ENCODE measurements at places on chromosomes 4 and X.
A peak's percentile ranks its signal among the peaks of the same experiment; 100 is the strongest.

- no peak for DNase-seq
These were observed 81.9 kb downstream of the FAM114A1 start for GRCh38 chr4:38949411-38950051.

GRCh38 chr4:20430259-20430941 is 178.7 kb downstream of the SLIT2 start:
- no peak for DNase-seq

GRCh38 chr4:16516796-16517439 is 290.6 kb upstream of the TAPT1 start:
- no peak for DNase-seq

- DNase-seq: no peak
These were observed 749.5 kb upstream of the PCDH7 start for GRCh38 chr4:29970626-29971025.

- peak; percentile 73 for DNase-seq
These were observed 20.0 kb upstream of the CAMK2D start for GRCh38 chr4:113781439-113782040.

GRCh38 chr4:65825116-65825753 is 154.9 kb upstream of the EPHA5 start:
- DNase-seq: no peak

- no peak for DNase-seq
These were observed 6.1 kb downstream of the LPAR4 start for GRCh38 chrX:78753571-78753970.

DNA sequence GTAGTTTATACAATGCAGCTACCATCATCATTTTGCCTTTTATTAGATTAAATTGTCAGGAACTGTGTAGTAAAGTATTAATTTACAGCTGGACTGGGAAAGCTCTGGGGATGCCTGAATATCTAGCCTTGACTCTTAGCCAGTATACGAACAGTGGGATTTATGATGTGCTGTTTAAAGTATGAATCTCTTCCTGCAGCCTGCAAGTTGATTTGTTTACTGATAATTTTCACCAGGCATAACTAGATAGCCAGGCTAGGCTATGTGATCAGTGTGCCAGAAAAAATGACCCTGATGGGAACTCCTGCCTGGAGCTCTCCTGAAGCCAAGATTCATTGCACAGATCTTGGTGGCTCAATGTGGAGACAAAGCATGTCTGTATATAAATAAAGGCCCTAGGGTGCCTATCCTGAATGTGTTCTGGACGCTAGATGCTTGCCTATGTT is 119.2 kb downstream of the SCLT1 start:
- no peak for DNase-seq

DNA sequence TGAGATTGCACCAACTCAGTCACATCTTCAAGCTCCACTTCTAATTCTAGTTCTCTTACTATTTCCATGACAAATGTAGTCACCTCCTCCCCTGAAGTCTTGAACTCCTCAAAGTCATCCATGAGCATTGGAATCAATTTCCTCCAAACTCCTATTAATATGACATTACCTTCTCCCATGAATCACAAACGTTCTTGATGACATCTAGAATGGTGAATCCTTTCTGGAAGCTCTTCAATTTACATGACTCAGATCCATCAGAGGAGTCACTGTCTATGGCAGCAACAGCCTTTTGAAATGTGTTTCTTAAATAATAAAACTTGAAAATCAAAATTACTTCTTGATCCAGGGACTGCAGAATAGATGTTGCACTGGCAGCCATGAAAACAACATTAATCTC is 34.5 kb downstream of the GALNTL6 start:
- DNase-seq: no peak

DNA sequence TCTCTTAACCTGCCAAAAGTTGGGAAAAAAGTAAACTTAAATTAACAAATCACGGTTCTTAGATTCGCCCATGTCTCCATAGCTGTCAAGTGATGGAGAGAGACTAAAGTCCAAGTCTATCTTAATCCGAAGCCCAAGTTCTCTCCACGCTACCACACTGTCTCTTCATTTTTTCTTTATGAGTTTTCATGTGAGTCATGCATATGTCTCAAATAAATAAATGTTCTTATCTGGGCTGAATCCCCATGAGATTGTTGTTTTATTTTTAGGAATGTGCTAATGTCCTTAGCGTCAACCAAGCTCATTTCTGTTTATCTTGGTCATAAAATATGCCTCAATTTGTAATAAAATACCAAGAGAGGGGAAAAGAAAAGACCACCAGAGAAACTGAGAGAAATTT is 169.3 kb downstream of the RCHY1 start:
- DNase-seq: no peak

- no peak for DNase-seq
These were observed at the start of gene EVC2 for GRCh38 chr4:5708449-5709206. Gene EVC2, minus strand, starts transcription at chr4:5708559. Its CDS starts 46 bp downstream, at chr4:5708513.

- no peak for DNase-seq
These were observed 2.6 kb downstream of the COX18 start for GRCh38 chr4:73066928-73067327.

DNA sequence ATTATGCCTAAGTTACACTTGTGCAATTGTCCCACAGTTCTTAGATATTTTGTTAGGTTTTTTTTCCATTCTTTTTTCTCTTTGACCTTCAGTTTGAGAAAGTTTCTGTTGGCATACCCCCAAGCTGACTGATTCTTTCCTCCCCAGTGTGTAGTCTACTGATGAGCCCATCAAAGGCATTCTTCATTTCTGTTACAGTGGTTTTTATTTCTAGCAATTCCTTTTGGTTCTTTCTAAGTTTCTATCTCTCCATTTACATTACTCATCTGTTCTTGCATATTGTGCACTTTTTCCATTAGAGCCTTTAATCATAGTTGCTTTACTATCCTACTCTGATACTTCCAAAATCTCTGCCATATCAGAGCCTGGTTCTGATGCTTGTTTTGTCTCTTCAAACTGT is 31.9 kb downstream of the CASP6 start:
- no peak for DNase-seq

DNA sequence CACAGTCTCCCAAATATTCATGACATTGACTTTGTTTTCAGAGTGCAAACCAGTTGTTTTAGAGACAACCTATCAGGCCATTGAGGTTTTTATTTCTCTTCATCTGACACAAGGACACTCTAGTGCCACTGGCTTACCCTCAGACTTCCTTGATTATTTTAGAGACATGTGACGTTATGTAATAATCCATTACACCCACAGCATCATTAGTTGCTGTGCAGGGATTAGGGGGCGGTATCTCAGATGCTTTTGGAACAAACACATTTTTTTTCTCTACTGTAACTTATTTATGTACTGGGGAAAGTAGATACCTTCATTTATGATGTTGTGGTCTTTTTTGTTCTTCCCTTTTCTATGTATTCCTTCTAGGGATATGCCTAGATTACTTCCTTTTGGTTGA is 2293.1 kb downstream of the PCDH7 start:
- no peak for DNase-seq
